AG08395 (cell line): ENCODE measurements at places on chromosomes 3 and 15.

DNA sequence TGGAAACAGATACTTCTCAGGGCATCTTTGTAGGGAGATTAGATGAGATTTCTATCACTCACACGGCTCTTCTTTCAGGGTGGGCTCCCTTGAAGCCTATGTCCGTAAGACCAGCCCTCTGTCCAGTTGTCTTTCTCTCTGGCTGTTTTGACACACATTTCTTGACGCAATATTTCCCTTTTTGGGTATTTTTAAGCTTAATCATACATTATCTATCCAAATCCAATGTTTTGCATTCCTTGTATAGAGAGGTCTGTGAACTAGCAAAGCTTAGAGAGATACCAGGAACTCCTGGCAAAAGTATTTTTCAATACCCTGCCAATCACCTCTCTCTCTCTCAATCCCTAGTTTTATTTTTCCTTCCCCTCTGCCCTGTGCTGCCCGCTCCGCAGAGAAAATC lies 79.3 kb downstream of the EOMES start:
- no peak for DNase-seq

DNA sequence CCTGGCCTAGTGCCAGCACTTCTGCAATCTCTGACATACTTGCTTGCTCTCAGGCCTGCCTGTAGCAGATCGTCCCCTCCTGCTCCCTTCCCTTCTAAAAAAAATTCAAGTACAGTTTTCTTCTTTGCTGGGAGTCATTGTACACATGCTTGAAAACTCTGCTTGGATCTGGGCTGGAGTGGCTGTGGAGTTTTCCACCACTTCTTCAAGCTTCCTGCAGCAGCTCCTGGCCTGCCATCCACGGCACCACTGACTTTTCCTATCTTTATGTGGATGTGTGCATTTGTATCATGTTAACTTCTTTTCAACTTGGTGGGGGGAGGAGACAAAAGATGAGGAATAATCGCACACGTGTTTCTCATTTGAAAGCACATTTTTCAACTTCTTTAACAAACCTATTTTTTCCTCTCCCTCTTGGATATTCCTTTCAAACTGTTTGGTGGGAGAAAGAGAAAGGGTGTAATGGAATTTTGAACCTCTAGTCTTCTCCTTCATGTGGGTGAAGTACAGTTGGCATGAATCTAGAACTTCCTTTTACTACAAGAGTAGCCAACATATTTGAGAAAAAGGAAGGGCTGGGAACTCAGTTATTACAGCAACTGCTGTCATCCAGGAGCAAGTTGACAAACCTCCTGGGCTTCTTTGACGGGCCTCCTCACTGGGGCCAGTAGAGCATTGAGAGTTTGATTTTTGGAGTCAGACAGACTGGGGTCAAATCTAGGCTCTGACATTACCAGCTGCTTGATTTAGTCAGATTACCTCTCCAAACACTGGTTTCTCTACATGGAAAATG lies 61.2 kb upstream of the LRTM1 start:
- peak; percentile 54 for DNase-seq

- DNase-seq = no peak
Observed at GRCh38 chr15:26126819-26127387, 263.8 kb upstream of the ATP10A start.

DNA sequence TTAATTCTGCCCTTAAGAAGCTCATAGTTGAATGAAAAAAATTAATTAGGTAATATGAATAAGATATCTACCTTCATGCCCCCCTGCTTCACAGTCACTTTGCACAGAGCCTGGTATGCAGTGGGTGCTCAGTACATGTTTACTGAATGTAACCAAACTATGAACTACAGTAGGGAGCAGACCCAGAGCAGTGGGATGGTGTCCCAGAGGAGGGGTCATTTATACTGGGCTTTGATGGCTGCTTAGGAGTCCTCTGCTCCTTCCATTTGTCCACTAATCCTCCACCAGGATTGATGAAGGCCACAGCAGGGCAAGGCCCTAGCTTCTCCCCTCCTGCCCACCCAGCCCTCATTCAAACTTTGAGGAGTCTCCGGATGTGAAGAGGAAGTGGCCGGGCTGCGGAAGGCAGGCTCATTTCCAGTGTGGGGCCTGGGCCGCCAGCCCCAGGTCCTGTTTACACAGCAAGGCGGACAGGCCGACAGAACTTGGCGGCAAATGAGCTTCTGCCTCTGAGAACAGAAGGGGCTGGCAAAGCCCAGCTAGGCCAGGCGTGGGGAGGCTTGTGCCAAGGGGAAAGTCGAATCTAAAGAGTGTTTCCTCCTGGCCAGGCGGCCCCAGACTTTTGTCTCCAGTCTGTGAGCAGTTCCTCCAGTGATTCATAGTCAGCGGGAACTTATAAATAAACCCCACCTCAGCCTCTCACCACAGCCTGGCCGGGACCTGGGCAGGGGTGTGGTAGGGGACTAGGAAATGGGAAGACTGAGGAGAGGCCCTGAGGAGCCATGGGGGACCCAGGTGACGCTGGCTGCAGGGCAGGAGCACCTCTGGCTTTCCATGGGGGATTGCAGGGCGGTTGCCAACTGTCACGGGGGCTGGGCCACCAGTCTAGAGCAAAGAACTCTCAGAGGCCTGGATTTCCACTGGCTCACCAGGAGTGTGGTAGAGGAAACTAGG lies 51.6 kb upstream of the LCTL start:
- DNase-seq = peak; percentile 33

- no peak for DNase-seq
Observed at GRCh38 chr3:134300520-134300919, 49.9 kb upstream of the RYK start.

GRCh38 chr3:128280481-128281052 lies 127.3 kb downstream of the EEFSEC start:
- DNase-seq = no peak

- DNase-seq = no peak
Observed at GRCh38 chr3:104556372-104557078, 810.2 kb upstream of the ALCAM start.

GRCh38 chr15:84648539-84648938 lies 5.5 kb downstream of the WDR73 start:
- no peak for DNase-seq

- peak; percentile 68 for DNase-seq
Observed at GRCh38 chr3:132637590-132637989, 22.0 kb downstream of the ACAD11 start.

GRCh38 chr15:52238149-52238548 lies 47.0 kb upstream of the GNB5 start:
- DNase-seq = no peak

- DNase-seq = no peak
Observed at GRCh38 chr3:20043825-20044224, 3.6 kb downstream of the KAT2B start.

- peak; percentile 60 for DNase-seq
Observed at GRCh38 chr3:183844606-183845005, 19.2 kb upstream of the MAP6D1 start.

DNA sequence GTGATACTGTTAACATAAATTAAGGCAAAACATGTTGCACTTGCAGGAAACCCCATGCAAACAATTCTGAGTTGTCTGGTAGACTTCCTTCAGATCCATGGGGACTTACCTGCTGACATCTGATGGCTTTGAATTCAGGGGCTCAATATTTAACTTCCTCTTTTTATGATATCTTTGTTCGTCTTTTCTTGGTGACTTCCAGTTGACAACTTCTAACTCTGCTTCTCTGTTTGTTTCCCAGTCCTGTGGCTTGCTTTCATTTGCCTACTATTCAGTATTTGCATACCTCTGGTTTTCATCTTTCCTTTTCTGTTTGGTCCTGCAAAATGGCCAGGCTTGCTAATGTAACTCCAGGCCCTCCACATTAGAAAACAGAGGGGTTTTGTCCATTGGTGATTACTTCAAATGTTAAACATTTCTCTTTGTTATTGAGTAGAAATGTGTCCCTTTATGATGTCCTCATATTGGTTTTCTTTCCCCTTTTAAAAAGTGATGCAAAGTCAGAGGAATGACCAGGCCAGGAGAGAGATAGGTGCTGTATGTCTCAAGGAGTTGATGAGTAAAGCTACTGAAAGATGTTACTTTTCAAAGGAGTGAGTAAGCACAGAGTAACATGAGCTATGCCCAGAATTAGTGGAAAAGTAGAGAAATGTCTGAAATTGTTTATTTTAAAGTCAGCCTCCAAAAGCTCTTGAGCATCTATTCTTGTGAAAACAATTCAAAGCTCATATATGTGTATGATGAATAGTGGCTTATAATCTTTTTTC lies 335.9 kb downstream of the LPP start:
- peak; percentile 54 for DNase-seq

DNA sequence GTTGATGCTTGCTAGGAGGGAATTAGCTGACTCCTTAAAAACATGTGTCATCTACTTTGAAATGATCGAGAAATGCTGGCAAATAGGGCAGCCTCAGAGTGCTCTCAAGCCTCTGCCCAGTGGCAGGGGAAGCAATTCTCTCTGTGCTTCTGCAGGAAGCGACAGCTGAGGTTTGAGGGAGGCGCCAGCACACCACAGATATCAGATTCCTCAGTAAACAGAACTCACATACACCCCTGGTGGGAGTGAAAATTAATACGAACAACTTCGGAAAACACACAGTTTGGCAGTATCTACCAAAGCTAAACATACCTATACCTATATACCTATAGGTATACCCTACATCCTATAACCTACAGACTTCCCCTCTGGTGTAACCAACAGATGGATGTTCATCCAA lies 61.3 kb downstream of the NSMCE3 start:
- no peak for DNase-seq

DNA sequence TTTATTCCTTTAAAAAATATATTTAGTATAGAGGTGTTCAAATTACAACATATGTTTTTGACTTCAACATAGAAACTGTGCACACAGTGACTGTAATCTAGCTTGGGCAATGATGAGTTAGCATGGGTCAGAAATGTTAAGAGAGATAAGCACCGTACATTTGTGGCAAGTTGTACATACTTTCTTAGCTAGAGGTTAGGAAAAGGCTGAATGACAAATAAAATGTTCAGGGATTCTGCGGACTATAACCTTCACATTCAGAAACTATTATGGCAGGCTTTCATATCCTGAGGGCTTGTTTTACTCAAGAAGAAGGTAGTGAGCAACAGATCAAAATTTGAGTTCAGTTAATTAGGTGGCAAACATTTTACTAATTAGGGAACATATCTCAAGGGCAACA lies 379.7 kb upstream of the EPHA6 start:
- no peak for DNase-seq

- no peak for DNase-seq
Observed at GRCh38 chr15:56341201-56341600, 24.0 kb upstream of the TEX9 start.

DNA sequence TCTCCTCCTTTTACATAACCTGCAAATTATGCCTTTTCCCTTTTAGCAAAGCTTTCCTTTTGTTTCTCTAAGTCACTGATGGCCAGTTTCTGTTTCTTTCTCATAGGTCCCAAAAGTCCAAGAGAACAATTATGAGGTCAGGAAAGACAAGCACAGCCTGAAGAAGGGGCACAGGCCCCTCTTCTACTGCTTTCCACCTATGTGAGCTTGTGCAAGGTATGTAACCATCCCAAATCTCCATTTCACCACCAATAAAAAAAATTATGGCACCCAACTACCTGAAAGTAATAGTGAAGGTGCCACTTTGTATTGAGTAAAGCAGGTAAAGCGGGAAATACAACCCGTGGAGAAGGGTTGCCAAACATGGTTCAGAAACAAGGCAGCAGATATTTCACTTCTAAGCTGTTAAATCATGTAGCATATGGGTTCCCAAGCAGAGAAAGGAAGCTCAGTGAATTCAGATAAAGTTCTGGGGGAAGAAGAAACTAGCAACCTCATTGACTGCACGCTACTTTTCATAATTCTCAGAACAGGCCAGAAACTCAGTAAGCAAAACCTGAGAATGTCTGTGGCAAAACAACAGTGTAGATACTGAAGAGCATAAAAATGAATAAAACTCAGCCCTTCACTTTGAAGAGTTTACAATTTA lies 4.2 kb downstream of the PLOD2 start:
- no peak for DNase-seq

DNA sequence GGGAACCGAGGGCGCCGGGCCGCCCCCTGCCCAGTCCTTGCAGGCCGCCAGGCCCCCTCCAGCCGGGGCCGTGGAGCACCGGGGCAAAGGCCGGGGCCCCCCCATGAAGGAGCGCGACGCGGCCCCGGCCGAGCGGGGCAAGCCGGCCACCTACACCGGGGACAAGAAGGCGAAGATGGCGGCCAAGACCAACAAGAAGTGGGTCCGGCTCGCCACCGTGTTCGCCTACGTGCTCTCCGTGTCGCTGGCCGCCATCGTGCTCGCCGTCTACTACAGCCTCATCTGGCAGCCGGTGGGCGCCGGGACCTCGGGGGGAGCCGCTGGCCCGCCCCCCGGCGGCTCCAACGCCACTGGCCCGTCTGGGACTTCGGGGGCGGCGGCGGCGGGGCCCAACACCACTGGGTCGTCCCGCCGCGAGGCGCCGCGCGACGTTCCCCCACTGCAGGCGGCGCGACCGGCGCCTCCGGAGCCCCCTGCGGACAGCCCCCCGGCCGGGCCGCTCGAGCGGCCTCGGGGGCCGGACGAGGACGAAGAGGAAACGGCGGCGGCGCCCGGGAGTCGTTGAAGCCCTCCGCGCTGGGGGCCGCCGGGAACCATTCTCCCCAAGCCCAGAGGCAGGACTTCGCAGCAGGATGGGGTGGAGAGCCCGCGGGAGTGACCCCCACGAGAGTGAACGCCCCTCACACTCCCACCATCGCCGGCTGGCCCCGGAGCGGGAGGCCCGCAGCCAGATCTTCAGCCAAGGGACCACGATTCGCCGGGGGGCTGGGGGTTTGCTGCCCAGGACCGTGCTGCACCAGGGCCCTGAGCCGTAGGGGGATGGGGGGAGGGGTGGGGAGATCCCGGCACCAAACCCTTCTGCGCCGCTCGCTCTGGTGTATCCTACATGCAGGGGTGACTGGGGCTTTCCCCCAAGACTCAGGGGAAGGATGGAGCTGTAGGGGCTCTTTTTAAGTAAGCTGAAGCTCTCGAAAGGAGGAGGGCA lies 753 bp downstream of the INAFM2 start:
- DNase-seq = no peak

- no peak for DNase-seq
Observed at GRCh38 chr3:33114622-33115023, 809 bp downstream of the CRTAP start.

- DNase-seq = no peak
Observed at GRCh38 chr3:67288466-67289106, 290.5 kb downstream of the KBTBD8 start.

GRCh38 chr15:79943820-79944219 lies 27.2 kb downstream of the BCL2A1 start:
- peak; percentile 20 for DNase-seq

DNA sequence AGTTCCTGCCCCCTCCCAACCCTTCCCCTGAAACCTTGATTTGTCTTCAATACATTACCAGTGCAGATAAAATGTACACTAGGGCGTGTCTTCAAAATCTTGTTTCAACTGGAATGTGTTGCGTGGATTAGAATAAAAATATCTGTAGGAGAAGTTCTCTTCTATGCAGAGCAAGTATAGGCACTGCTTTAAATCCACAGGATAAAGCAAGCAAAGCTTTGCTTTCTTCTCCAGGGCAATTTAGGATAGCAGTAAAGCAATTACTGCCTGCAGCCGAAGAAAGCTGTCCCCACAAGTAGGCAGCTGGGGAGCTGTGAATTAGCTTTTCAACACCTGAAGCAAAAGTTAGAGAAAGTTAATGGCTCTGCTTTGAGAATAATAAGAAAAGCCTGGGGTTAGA lies 329.7 kb upstream of the KCNMB2 start:
- no peak for DNase-seq
